Stimulated activated CD4-positive, alpha-beta T cell treated with anti-CD3 and anti-CD28 coated beads, Interleukin-12 subunit alpha, Interleukin-12 subunit beta, amount 100 ng/mL, for 24 hours (primary cell): ENCODE measurements at places on chromosomes 2 and 18.

DNA sequence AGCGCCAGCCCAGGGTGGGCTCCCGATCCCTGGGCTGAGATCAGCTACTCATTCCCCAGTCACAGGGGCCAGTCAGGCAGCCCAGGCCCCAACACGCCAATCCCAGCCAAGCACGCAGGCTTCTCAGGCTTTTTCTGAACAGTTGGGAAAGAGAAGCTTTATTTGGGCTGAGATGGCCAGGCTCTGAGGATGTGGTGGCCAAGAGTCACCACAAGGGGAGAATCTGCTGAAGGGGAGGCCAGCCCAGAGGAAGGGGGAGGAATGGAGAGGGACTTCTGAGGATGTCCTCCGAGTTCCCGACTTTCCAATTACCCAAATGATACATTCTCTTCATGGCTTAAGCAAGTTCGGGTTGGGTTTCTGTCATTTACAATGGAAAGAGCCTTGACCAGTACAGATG, 2.8 kb upstream of the DIPK1C start:
- no peak for DNase-seq

DNA sequence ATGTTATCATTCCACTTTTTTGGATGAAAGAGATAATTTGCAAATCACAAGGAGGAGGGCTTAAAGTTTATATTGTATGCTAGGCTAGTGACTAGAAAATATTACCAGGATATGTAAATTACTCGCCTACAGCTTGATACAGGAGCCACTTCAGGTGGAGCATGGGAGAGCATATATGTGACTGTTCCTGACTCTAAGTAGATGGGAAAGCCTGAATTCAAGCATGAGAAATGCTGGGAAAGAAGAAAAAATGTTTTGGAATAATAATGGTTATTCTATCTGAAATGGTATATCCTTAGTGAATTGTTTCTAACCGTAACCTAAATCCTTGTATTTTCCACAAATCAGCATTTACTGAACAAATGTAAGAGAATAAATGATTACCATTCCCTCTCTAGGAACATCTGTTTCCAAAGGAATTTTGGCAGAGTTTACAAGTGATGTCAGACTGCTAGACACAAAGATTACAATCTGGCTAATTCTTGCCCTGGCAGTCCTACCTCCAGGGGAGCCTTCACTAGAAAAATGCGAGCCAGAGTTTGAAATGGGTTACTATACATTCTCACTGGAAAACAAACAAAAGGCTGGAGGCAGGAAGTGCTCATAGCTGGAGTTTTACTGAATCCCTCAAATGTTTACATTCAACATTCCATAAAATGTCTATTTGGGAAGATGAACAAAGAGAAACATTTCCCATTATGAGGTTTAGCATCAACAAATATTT, 129.4 kb upstream of the MAPRE2 start:
- DNase-seq, result no peak

DNA sequence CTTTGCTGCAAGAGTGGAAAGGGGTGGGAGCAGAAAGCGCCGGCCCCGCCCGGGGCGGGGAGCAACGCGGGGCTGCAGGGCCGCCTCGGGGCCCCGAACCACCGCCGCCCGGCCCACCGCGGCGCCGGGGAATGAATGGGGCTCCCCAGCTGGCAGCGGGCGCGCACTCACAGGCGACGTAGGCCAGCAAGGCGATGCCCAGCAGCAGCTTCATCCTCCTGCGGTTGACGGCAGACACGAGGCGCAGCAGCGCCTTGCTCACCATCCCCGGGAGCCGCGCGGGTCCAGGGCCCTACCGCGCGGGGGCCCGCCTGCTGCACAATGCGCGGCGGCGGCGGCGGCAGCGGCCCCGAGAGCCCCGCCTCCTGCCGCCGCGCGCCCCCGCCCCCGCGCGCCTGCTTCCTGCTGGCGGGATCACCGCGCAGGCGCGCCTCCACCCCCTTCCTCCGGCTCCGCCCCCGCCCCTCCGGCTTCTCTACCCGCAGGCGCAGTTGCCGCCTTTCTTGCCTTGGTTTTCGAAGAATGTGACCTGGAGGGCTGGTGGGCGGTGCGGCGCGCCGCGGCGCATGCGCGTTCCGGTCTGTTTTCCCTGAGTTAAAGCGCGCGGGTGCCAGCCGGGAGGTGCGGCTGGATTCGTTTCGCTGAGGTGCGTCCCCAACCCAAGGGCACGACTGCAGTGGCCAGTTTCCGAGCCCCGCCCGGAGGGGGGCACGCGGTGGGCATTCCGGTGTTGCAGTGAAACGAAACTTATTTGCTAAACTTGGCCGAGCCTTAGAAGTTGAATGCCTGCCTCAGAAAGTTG, at the start of gene UXS1:
Gene UXS1, minus strand, starts transcription at position 325 of the 802 bp plus-strand sequence. Its CDS starts 60 bp downstream, at position 265.
- DNase-seq, result peak; percentile 97

- peak; percentile 57 for DNase-seq
Observed at GRCh38 chr2:238720232-238720672, 127.6 kb upstream of the TWIST2 start.

DNA sequence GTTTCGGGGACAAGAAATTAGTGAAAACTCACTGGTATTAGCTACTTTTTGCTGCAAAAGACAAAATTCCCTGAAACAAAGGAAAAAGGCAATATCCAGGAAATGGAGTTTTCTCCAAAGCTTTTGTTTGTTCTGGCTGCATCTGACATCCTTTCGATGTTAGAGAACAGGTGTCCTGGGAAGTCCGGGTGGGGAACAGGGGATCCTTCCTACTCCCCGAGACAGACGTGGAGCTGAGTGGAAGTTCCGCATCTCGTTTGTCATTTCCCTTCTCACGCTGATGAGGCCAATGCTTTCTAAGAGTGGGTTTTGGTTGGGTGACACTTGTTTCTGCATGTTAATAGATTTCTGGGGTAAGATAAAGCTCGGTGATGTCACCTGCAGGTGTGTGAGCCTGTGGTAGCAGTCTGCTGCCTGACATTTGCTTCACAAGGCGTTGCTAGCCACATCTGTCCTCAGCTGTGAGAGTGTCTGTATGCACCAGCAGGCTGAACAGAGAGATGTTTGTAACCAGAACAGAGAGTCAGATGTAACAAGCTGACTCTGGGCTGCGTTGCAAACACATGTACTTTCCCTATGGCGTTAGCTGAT, 125.9 kb downstream of the ACOXL start:
- DNase-seq, result peak; percentile 31

GRCh38 chr2:15798701-15799431, 141.5 kb upstream of the MYCN start:
- no peak for DNase-seq

DNA sequence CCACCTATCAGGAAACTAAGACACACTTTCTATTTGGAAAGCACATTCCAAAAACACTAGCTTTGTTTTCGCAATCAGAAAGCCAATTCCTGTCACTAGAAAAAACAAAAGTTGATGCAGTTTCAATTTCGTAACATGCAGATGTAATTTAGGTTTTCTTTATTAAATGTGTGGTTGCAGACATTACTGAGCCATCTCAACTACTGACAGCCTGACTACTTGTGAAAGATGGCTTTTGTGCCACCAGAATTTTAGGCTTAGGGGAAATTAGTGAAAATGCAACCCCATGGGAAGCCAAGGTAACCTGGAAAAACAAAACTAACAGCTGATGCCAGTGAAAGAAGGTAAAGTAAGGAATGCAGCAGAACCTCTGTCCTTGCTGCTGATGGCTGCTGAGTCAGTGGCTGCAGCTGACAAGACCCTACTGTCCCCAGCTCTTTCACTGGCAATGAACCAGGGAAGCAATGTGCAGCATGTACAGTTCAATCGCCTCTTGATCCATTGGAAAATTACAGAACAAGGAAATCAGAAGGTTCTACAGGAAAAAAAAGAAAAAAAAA, 34.9 kb downstream of the FEZ2 start:
- no peak for DNase-seq

GRCh38 chr18:59715966-59716369, 18.7 kb upstream of the CCBE1 start:
- DNase-seq, result no peak

DNA sequence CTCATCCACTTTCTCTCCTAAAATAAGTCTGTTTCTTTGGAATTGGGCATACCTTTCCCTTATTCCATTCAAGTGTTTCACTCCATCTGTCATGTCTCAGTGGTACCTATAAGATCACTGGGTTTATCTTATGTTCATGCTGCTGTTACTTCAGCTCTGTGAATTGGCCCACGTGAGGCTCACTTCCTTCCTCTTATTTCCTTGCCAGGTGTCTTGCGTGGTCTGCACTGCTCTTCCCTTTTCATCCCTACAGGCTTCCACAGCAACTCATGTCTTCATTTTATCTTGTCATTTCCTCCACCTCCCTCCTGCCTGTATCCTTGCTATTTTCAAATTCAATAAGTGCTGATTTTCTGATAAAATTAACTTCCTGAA, 159.1 kb upstream of the ALPP start:
- no peak for DNase-seq

DNA sequence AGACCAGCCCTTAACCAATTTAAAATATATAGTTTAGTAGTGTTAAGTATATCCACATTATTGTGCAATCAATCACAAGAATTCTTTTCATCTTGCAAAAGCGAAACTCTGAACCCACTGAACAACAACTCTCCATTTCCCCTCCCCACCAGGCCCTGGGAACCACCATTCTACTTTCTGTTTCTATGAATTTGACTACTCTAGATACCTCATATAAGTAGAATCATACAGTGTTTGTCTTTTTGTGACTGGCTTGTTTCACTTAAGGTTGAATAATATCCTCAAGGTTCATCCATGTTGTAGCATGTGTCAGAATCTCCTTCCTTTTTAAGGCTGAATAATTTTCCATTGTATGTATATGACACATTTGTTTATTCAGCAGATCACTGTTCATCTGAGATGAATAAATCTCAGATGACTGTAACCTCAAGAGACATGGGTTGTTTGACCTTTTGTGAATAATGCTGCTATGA, 8.1 kb upstream of the SOS1 start:
- DNase-seq, result peak; percentile 53

- no peak for DNase-seq
Observed at GRCh38 chr2:179248024-179248348, 16.6 kb downstream of the SESTD1 start.

DNA sequence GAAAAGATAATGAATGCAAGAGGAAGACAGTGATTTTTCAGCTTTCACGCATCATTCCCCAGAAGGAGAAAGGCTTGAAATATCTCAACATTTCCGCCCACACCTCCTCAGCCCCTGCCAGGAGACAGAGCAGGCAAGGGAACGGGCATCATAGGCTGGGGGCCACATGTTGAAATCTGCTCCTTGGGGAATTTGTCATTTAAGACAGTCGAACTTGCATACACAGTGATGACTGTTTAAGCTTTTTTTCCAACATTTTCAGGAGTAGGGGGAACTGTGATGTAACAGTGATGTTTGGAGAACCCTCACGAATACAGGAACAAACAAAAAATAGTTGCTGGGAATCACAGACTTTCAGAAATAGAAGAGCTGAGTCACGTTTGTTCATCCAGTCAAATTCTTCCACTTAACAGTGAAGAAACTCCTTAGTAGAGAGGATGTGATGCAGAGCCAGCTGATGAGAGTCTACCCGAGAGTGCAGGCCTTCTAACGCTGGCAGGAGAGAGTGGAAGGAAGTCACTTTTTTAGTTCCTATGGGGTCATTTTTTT, 266.8 kb downstream of the ALPK2 start:
- no peak for DNase-seq

DNA sequence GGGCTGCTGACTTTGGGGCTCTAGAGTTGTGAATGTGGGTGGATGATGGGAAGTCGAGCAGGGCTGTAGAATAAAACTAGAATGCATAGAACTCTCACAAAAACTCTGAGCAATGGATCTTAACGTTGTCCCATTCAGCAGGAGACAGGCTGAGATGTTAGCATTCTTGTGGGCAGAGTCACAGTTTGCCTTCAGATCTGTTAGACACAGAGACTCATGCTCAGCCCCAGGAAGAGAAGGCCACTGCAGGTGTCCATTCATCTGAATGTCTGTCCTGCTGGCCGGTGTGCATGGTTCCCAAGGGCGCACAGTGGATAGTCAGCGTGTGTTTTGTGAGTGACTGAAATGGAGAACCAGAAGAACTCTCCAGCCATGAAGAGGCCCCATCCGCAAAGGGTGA, 111.3 kb downstream of the TSN start:
- no peak for DNase-seq

DNA sequence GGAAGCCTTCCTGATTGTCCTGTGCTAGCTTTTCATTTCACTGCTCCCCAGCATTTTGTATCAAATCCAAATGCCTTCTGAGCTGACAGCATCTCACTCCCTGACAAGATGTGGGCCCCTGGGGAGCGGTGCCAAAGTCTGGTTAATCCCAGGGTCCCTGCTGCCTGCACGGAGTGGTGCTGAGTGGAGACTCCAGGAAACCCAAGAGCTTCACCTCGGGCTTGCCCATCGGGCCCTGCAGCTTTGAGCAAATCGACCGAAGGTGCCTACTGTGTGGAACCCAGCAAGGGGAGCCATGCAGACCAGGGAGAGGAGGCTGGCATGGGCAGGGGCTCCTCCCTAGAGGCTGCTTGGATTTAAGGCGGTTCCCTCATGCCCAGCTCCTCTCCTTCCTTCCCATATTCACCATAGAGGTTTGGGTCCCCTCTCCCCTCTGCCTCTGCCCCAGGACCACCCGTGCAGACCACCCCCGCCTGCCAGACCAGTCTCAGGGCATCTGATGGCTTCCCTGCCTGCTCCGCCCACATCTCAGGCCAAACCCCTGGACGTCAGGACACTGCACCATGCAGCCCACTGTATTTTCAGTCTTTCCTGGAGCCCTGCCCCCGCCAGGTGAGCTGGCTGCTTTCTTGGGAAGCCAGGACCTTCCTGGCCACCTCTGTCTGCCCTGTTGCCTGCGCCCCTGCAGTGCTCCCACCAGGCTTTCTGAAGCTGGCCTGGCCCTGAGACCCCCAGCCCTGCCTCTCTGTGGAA, 37.8 kb downstream of the RRM2 start:
- no peak for DNase-seq

DNA sequence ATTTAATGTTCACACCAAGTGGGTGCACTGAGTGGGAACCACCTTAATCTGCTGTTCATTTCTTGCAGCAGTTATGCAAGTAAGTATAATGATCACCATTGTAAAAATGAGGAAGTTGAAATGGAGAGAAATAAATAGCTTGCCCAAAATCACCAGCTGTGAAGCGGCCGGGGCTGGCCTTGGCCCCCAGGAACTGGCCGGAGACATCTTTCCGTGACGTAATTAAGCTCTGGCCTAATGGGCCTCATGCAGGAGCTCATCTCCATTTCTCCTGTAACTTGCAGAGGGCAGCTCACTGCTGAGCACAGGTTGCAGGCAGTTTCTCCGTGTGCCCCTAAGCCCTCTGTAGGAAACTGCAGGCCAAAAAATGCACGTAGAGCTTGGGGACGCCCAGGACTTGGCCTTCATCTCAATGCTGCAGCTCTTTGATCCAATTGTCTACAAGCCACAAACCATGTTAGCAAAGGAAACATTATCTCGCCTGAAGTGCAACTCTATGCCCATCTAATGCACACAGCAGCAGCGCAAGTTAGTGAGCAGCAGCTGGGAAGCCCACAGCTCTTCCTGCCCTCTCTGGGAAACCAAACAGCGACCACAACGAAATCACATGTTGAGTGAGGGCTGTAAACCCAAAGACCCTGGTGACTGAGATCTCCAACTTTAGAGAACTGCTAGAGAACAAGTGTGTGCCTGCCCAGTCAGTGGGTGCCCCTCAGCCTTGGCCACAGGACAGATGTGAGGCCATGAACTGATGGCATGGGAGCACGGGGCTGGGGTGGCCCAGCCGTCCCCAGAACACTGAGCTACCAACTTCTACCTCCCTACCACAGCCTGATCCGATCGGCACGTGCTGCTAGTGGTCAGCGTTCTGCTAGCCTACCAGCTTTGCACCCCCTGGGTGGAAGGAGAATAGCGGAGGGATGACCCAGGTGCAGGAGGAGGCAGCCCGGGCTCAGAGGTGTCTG, 28.8 kb downstream of the APCDD1 start:
- no peak for DNase-seq
